ENCODE measurements at places on chromosomes 7 and 10.
A peak's percentile ranks its signal among the peaks of the same experiment; 100 is the strongest.

DNA sequence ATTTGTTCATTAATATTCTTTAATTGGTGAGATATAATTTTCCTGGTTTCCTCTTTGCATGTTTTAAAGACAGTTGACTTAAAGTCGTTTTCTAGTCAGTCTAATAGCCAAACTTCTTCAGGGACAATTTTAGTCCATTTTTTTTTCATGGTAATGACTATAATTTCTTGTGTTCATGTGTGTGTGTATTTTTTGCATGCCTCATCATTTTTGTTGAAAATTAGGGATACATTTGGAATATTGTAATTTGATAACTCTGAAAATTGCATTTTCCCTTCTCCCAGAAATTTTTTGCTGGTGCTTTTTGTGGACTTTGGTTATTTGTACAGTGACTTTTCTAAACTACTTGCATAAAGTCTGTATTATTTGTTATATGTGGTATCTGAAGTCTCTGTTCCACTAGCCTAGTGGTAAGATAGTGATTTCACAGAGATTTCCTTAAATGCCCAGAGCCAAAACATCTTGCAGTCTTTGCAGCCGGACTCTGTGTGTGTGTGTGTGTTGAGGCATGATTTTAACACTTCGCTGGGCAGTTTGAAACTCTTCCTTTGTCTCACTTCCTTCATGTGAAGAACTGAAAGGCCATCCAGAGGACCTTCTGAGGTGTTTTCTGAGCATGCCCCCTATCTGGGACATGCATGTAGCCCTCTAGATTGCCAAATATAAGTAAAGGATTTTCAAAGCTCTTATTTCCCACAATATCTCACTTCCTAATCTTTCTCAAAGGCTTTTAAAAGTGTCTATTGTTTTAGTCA lies 40.9 kb upstream of the ZNF365 start:
- no peak for DNase-seq

- DNase-seq = no peak
Measured at GRCh38 chr7:34011017-34011695, 105.8 kb downstream of the BMPER start.

DNA sequence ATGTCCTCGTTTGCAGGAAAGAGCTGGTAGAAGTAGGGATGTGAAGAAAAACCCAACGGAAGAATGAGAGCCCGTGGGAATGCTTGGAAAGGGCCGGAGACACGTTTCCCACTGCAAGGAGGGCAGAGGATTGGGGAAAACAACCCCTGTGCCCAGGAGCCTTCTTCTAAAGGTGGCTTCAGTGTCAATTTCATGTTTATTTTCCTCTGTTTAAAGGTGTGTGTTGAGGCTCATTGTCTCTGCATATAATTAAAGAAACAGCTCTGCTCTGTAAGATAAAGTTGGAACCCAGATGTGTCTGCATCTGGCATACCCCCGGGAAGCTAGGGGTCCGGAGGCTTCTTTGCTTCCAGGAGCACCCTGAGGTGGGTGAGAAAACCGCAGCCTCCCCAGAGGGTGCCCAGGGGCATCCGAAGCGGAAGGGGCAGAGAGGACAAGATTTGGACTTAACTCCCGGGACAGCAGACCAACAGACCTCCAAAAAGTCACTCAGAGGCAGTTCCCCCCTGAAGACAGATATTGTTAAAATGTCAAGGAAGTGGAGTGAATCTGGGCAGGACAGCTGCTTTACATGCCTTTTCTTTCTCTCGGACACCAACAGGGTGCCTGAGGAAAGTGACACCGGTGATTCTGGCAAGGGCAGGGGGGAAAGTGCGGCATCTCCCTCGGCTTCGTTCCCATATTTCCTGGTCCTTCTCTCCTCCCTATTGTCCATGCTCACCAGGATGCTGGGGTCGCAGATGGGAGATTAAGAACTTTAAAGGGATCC lies 8.6 kb upstream of the GATA3 start:
- no peak for DNase-seq

DNA sequence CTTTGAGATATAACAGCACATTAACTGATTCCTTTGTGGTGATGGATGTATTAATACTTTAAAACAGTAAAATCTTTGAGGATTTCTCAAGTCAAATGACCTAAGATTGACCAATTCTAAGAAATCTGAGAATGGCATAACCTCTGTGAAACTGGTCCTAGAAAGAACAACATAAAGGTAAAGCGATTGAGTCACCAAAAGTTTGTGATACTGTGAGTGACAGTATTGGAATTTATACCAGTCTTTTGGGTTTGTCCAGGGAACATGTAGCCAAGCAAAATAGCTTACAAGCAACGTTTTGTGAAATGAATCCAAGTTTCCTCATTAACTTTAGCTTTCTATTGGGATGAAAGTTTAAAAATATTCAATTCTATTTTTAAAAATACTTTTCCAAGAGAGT lies 157.4 kb upstream of the TMEM196 start:
- DNase-seq = no peak

DNA sequence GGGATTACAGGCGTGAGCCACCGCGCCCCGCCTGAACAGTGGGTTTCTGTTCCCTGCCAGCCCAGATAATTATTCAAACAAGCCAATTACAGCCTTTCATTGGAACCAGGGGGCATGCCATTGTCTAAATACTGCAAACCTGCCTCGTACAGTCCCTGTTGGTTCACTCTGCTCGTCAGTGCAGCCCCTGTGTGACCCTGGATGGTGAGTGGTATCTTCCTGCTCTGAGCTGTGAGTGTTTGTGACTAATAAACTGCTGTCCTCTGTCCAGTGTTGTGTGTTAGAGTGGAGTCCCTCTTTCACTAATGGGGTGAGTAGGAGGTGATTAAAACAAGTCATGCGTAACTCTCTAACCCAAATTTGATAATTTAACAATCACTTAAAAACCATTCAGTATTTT lies 176.5 kb upstream of the FAM3C start:
- DNase-seq = no peak

GRCh38 chr10:14891151-14891550 lies 12.5 kb downstream of the SUV39H2 start:
- no peak for DNase-seq

DNA sequence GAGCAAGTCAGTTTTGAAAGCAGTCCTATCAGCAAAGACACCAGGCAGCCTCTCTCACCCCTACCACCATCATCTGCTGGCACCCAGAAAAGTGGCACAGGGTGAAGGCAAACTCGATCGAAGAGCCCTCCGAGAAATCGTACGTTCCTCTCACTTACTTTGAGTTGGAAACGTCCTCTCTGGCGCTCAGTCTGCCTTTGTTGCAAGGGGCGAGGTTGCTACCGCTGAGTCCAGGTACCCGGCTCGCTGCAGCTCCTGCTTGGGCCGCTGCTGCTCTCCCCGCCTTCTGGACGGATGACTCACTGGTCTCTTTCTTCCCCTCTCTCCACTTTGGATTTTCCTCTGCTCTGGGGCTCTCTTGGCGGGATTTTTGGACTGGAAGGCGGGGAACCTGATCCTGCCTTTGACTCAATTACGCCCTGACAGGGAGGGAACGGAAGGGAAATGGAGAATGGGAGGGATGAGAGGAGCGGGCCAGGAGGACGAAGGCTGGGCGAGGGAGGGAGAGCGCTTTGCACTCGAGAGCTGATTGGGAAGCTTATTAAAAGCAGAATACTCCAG lies at the start of gene PTN:
Gene PTN (minus strand): TSS at position 453 of the 561 bp plus-strand sequence. CDS start 88,760 bp downstream, outside the sequence.
- DNase-seq = peak; percentile 70

DNA sequence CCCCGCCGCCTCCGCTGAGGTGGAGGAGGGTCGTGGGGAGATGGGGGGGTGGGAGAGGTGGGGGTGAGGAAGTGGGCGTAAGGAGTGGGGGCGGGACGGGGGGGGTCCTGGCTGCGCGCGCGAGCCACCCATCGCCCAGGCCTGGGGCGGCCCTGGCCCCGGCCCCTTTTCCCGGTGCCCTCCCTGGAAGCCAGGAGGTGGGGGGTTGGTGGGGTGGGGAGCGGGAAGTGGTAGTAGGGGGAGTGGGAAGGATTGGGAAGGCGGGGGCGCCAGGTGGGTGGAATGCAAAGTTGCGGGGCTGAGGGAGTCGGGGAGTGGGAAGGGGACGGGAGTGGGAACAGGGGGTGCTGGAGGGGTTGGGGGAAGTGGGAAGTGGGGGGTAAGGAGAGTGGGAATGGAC lies 319 bp upstream of the MMD2 start:
- DNase-seq = no peak

DNA sequence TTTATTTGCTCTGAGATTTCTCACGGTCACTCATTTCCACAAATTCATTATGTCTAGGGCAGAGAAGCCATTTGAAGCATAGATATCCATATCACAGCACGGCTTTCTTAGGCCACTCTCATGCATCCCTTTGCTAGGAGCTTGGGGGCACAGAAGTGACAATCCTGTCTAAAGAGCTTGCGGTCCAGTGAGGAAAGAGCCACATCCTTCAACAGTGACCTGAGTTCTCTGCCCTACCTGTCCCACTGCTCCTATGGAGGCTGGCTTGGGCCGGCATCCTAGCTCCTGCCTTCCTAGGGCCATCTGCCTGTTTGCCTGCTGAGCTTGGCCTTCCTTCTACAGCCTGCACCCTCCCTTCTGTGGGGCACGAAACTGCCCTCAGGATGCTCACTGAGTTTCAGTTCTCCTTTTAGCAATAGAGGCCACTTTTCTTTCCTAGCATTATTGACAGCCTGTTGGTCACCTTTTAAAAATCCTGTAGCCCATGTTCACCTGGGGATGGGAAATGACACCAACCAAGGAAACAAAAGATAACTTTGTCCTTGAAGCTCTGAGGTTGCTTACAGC lies 212.1 kb upstream of the GRB10 start:
- no peak for DNase-seq

GRCh38 chr7:37198906-37199485 lies 249.7 kb downstream of the ELMO1 start:
- peak; percentile 84 for DNase-seq

DNA sequence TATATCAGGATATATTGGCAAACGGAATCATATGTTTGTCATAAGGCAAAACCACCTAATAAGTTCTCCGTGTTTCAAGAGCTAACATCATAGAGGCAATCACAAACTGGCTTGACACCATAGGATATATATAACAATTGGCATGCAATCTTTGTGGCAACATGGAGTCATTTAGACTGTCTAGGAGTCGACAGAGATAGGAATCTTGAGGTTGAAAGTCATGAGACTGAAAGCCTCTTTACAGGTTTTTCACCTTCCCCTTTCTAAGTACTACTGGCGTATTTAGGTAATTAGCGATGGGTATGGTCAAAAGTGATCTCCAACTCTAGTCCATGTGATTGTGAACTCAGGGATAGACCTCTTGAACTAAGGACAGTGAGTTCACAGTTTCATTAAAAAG lies 63.7 kb downstream of the THSD7A start:
- no peak for DNase-seq

DNA sequence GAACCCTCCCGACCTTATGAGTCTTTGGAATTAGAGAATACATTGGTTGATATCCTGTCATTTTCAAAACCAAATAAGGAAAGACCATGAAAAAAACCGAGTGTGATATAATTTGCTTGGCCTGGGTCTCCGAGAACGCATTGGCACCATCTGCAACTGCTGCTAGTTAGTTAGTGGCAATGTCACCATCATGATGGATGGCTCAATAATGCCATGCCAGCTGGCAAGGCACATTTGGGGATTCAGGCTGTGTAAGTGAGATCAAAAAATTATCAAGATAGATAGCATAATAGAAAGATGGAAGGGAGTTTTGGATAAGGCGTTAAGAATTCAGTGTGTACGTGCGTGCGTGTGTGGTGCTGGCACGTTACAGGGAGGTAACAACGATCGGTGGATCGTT lies 134.7 kb upstream of the TCERG1L start:
- DNase-seq = no peak

GRCh38 chr7:77897004-77897547 lies 98.5 kb downstream of the PHTF2 start:
- no peak for DNase-seq

GRCh38 chr7:90540406-90540805 lies 55.7 kb upstream of the CDK14 start:
- DNase-seq = no peak

- no peak for DNase-seq
Measured at GRCh38 chr7:15558756-15559155, 3.1 kb downstream of the AGMO start.

DNA sequence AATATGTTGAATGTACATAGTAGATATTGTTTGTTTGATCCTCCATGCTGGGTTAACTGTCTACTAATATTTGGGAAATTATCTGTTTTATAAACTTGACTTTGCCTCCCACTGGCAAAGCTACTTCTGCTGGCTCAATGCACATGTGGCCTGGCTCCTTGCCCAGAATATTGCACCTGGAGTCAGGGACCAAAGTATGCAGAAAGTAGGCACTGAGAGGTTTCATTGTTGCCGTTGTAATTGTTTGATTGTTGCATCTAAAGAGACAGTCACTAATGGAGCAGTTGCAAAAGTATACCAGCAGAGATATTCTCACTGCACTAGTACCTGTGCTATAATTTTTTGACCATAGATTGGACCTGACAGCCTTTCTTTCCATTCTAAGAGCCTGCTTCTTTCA lies 137.8 kb upstream of the CNTNAP2 start:
- DNase-seq = no peak

- DNase-seq = no peak
Measured at GRCh38 chr10:12333380-12334185, 15.8 kb upstream of the CAMK1D start.

- DNase-seq = no peak
Measured at GRCh38 chr10:88433565-88434186, 149.4 kb downstream of the RNLS start.

DNA sequence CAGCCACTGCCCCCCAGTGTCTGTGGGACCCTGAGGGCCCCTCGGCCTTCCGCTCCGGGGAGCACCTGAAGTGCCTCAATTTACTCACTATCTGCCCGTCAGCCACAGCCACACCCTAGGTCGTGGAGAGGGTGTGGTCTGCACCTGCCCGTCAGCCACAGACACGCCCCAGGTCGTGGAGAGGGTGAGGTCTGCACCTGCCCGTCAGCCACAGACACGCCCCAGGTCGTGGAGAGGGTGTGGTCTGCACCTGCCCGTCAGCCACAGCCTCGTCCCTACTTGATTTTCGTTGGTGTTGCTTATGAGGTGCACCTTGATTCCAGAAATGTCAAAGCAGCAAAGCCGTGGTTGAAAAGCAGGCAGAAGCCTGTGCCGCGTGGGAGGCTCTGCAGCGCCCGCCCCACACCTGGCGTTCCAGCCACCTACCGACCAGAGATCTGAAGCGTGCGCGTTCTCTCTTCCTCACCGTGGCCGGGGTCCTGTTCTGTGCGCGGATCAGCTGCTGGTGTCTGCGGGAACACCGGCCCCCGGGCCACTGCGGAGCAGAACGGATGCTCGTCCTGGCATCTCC lies 101.6 kb downstream of the DYNC2I1 start:
- no peak for DNase-seq

- no peak for DNase-seq
Measured at GRCh38 chr10:59801171-59801570, 47.9 kb upstream of the MRLN start.

Measured in midbrain (tissue), 1 donor.